A549 treated with dexamethasone at 1 μM for 4 hours (cell line): ENCODE measurements at places on chromosomes 16 and 17. TPM values are rescaled to one million over a fixed set of nuclear protein-coding genes. Genes with fewer than 3 reads are reported as not detected.

The ADPRM gene
- total RNA-seq: 6.1 to 8.1 TPM (median 7.6 TPM) in 5 replicates

The SLFN11 gene
- 4.0 to 6.8 TPM (median 5.9 TPM) in 5 replicates for total RNA-seq

The HOXB1 gene
- total RNA-seq: not detected in 5 replicates

The SCPEP1 gene
- total RNA-seq: 35.8 to 42.5 TPM (median 36.3 TPM) in 5 replicates

The GUCY2D gene
- 0.18 to 0.78 TPM (median 0.33 TPM) in 5 replicates for total RNA-seq

The SOCS7 gene
- 9.9 to 18.2 TPM (median 16.1 TPM) in 5 replicates for total RNA-seq

The C17orf50 gene
- total RNA-seq: 0.17 to 0.40 TPM (median 0.33 TPM) in 5 replicates

The TPSD1 gene
- not detected in 5 replicates for total RNA-seq

The OR3A3 gene
- total RNA-seq: not detected in 5 replicates

The MT1E gene
- not detected in 5 replicates for total RNA-seq

The ADGRG1 gene
- total RNA-seq: 130 to 241 TPM (median 206 TPM) in 5 replicates

The VTN gene
- 15.3 to 21.2 TPM (median 19.1 TPM) in 5 replicates for total RNA-seq

The PYY gene
- total RNA-seq: 0.21 TPM in 1 of 5 replicates, not detected in the others

The SLFN13 gene
- 2.5 to 4.3 TPM (median 3.7 TPM) in 5 replicates for total RNA-seq

The METTL26 gene
- 83.7 to 131 TPM (median 124 TPM) in 5 replicates for total RNA-seq

The PCGF2 gene
- 27.1 to 65.8 TPM (median 62.0 TPM) in 5 replicates for total RNA-seq

The SLC22A31 gene
- 0.98 to 1.4 TPM (median 1.2 TPM) in 5 replicates for total RNA-seq

The C17orf100 gene
- 1.9 to 3.0 TPM (median 2.4 TPM) in 5 replicates for total RNA-seq

The BCO1 gene
- 0.67 to 1.4 TPM (median 0.98 TPM) in 5 replicates for total RNA-seq

The C17orf107 gene
- total RNA-seq: 0.26 to 0.39 TPM (median 0.28 TPM) in 5 replicates

The UBALD2 gene
- 99.9 to 203 TPM (median 190 TPM) in 5 replicates for total RNA-seq

The USP43 gene
- 3.5 to 4.7 TPM (median 3.8 TPM) in 5 replicates for total RNA-seq

The MSRB1 gene
- total RNA-seq: 32.7 to 40.4 TPM (median 38.3 TPM) in 5 replicates

The ZCCHC14 gene
- 6.0 to 10.3 TPM (median 9.4 TPM) in 5 replicates for total RNA-seq

The PPM1E gene
- total RNA-seq: 0.02 to 0.09 TPM (median 0.06 TPM) in 5 replicates

The TSPAN10 gene
- 4.0 to 5.5 TPM (median 4.3 TPM) in 5 replicates for total RNA-seq

The DOC2A gene
- total RNA-seq: 1.5 to 2.4 TPM (median 1.9 TPM) in 5 replicates

The KRT17 gene
- 0.63 to 1.8 TPM (median 0.79 TPM) in 5 replicates for total RNA-seq

The HAP1 gene
- 0.85 to 2.0 TPM (median 1.2 TPM) in 5 replicates for total RNA-seq

The GPRC5B gene
- 40.3 to 48.7 TPM (median 47.0 TPM) in 5 replicates for total RNA-seq

The CD300LF gene
- not detected in 5 replicates for total RNA-seq

The KCNH4 gene
- total RNA-seq: 0.19 to 0.40 TPM (median 0.26 TPM) in 5 replicates

The LPO gene
- 0.05 to 0.07 TPM (median 0.06 TPM) in 3 of 5 replicates, not detected in the others for total RNA-seq

The LCAT gene
- 5.3 to 11.1 TPM (median 11.0 TPM) in 5 replicates for total RNA-seq

The TP53TG3C gene
- 0.22 to 0.50 TPM (median 0.44 TPM) in 3 of 5 replicates, not detected in the others for total RNA-seq

The PERCC1 gene
- not detected in 5 replicates for total RNA-seq

The MT1B gene
- 0.43 TPM in 1 of 5 replicates, not detected in the others for total RNA-seq

The CRISPLD2 gene
- 3.6 to 4.7 TPM (median 4.1 TPM) in 5 replicates for total RNA-seq

The TAF15 gene
- total RNA-seq: 206 to 236 TPM (median 230 TPM) in 5 replicates

The SKAP1 gene
- 0.11 to 0.14 TPM in 2 of 5 replicates, not detected in the others for total RNA-seq

The NAGPA gene
- total RNA-seq: 12.1 to 16.8 TPM (median 15.9 TPM) in 5 replicates

The ZNF771 gene
- total RNA-seq: 3.2 to 4.3 TPM (median 4.2 TPM) in 5 replicates

The CHTF18 gene
- 12.2 to 27.2 TPM (median 21.9 TPM) in 5 replicates for total RNA-seq

The TBC1D3C gene
- not detected in 5 replicates for total RNA-seq

The KRT12 gene
- total RNA-seq: not detected in 5 replicates

The ZNF276 gene
- total RNA-seq: 12.5 to 19.7 TPM (median 19.2 TPM) in 5 replicates

The GLOD4 gene
- total RNA-seq: 106 to 152 TPM (median 116 TPM) in 5 replicates

The MYL11 gene
- total RNA-seq: 0.41 to 0.97 TPM (median 0.53 TPM) in 3 of 5 replicates, not detected in the others

The ADORA2B gene
- 11.7 to 16.6 TPM (median 14.5 TPM) in 5 replicates for total RNA-seq

The LRRC46 gene
- total RNA-seq: 3.3 to 4.8 TPM (median 3.9 TPM) in 5 replicates

The ERI2 gene
- total RNA-seq: 10.5 to 14.8 TPM (median 13.1 TPM) in 5 replicates

The KIF2B gene
- total RNA-seq: not detected in 5 replicates

The DBF4B gene
- total RNA-seq: 17.9 to 24.5 TPM (median 23.0 TPM) in 5 replicates

The NLK gene
- 8.1 to 11.2 TPM (median 10.5 TPM) in 5 replicates for total RNA-seq
